ENCODE measurements at places on chromosomes 6 and 20.

- DNase-seq: no peak
Observed at GRCh38 chr20:57135875-57136274, 130.6 kb downstream of the BMP7 start.

DNA sequence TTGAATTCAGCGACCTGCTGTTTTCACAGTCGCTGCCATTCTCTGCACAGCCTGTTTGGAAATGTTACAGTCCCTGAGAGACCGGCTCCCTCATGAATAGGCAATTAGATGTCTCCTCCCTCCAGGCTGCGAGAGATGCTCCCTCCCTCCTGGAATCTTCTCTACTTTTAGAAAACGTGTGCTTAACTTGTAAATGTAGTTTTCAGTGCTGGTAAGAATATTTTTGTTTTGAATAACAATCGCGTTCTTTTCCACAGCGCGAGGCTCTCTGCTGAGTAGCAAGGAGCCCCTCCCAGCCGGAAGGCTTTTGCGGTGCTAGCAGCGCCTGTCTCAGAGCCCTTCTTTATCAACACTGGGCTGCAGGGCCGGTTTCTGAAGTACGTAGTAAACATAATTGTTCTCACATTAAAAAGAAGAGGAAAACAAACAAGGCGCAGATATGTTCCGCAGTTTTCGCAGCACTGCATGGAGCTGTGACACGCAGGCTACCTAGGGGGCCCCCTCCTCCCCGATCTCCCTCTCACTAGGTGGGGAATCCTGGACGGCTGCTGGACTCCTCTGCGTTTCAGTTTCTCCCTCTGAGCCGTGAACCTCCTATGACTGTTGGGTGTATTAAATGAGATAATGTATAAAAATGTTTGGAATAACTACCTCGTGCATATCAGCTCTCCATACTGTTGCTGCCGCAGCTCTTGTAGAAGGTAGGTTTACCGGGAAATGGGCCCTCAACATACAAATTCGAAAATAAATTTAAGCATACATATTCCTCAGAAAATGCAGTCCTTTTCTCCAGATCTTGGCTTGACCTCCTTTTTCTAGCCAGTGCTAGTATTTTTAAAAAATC, 79.0 kb upstream of the SPACA1 start:
- DNase-seq: peak; percentile 44

DNA sequence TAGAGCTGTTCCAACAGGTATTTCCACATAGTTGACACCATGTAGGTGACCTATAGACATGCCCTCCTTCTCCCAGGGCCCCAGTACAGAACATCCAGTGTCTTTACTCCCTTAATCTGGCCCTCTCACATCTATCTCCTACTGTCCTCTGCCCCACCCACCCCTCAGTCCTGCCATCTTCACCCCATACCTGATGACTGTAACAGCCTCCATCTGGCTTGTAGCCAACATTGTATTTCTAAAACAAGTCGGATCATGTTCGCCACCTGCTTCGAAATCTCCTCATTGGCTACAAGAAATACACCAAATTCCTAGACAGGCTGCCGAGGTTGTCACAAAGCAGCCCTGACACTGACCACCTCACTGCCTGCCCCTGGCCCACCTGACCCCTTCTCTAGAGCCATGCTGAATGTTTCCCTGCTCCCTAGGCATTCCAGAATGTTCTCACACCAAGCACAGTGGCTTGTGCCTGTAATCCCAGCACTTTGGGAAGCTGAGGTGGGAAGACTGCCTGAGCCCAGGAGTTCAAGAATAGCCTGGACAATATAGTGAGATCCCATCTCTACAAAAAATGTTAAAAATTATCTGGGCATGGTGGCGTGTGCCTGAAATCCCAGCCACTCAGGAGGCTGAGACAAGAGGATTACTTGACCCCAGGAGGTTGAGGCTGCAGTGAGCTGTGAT, 6.0 kb downstream of the ZC3H12D start:
- DNase-seq: peak; percentile 64

DNA sequence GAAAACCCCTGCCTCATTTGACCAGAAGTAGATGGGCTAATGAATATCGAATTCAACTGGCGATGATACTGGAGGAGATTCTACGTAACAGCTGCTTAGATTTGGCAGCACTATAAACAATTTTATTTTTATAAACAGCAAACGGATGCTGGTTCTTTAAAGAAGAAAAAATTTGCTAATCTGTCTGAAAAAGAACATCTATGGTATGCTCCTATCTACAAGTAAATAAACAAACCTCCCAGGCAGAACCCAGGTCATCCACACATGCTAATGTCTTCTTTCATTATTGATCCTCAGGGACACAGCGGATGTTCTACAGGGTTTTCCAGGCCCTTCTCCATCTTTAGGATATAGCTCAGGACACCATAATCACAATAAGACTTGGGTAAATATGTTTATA, 291.3 kb downstream of the ALDH8A1 start:
- DNase-seq: no peak

DNA sequence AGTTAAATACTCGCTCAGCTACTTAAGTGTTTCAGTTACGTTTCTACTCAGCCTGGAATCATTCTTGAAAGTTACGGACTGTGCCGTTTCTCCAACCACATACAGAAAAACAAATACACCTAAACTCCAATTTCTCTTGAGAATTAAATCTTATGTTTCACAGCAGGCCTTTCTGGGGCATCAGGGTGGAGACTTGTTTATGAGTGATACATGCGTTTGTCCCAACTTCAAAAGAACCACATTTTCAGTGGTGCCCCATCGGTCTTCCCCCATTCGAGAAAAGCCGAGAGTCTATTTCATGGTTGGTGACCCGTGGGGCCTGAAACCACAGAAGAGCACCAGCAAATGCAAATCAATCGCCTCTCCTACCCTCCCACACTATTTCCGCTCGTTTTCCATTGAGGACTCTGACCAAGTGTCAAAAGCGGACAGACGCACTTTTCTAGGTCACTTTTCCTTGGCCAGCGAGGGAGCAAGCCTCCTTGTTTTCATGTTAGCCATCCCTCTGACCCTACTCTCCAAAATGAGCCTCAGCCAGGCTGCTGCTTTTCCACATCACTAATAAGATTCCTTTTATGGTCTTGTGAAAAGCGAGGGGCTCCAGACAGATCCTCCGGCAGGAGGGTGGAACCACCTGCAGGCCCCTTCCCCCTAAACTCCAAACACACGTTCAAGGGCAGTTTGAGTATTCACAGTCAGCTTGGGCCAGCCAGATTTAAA, 3.1 kb downstream of the JAG1 start:
- no peak for DNase-seq

DNA sequence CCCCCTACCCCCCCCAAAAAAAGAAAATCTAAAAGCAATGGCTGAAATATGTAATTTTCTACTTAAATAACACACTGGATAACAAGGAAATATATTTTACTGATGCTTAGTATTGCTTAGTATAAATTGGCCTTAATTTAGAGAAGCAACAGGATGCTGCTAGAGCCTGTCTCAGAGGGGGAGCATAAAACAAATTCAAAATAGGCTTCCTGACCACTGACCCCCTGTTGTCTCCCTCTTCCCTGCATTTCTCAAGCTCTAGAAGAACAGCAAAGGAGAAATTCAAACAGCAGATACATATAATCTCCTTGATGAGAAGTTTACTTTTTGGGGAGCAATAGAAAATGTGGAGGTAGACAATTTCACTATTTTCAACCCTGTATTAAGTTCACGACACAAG, 631.1 kb upstream of the GJE1 start:
- DNase-seq: no peak

All from epithelial cell of esophagus (primary cell).